ENCODE measurements at places on chromosomes 5 and 9. TPM values are rescaled to one million over a fixed set of nuclear protein-coding genes. Genes with fewer than 3 reads are reported as not detected.

Gene SHOC1
- 1.2 TPM for total RNA-seq

Gene ZNF300
- total RNA-seq = 16.3 TPM

Gene FCN1
- 24.3 TPM for total RNA-seq

Gene TNC
- total RNA-seq = 556 TPM

Gene LCN2
- total RNA-seq = 7.1 TPM

Gene IFNB1
- not detected for total RNA-seq

Gene MYO10
- total RNA-seq = 50.9 TPM

Gene RUSC2
- 30.4 TPM for total RNA-seq

Data from metanephros (tissue), 2 donors.